ENCODE measurements at places on chromosomes 4 and X.
A peak's percentile ranks its signal among the peaks of the same experiment; 100 is the strongest.

DNA sequence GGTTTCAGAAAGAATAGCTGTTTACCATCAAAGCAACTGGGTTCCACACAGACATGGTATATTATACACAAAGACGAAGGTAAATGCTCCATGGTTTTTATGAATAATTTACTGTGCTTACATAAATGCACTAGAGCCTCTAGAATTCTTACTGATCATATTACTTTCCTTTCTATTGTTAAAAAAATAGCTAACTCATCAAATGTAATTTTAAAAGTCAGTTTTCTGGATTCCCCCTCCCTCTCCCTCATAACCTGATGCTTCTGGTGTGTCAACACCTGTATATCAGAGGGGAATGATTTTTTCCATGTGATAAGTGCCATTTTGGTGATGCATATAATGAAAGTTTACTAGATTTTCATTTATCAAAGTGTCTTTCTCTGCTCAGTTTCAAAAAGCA is 31.1 kb upstream of the LEF1 start:
- no peak for DNase-seq

DNA sequence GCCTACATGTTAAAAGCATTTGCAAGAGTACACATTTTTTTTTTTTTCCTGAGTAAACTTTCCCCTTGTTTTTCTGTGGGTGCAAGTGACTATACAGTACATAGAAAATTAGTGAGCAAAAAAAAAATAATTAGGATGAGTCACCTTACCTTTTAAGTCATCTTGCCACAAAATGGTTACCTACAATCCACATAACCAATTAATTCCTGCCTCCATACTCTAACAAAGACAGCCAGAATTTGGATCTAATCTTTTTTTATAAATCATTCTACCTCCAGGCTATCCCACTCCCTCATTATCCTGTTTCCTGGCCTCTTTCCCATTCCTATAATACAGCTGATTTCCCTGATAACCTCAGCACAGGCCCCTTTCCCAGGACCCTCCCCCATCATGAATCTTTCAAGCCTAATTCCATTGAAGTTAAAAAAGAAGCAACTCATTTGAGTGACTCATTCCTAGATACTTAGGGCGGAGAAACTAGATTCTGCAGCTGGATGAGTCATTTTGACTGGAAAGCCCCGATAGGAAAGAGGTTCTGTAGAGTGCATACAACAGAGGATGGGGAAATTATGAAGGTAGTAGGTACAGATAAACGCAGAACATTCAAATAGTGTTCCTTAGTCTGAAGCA is 128.2 kb downstream of the C4orf51 start:
- DNase-seq = peak; percentile 24

GRCh38 chr4:189124149-189124758 is 816.4 kb upstream of the FRG1 start:
- DNase-seq = no peak

- no peak for DNase-seq
These were observed 308.0 kb downstream of the TEX13C start for GRCh38 chrX:125627676-125628075.

- no peak for DNase-seq
These were observed 1808.9 kb upstream of the TENM3 start for GRCh38 chr4:180434131-180434895.

- DNase-seq = no peak
These were observed 33.2 kb downstream of the TLL1 start for GRCh38 chr4:165906272-165906671.

DNA sequence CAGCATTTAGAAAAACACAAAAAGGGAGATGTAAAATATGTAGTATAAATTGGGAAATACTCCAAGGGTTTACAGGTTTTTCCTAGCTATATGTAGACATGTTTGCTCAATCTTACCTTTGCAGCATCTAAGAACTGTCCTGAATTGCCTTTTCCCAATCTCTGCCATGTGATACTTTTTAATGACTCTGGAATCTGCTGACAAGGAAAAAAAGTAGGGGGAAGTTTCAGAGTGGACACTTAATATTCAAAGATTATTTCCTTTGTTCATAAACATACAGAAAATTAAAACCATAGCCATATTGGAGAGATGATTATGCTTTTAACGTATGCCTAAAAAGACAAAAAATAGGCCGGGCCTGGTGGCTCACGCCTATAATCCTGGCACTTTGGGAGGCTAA is 41.4 kb downstream of the ABCB7 start:
- no peak for DNase-seq

DNA sequence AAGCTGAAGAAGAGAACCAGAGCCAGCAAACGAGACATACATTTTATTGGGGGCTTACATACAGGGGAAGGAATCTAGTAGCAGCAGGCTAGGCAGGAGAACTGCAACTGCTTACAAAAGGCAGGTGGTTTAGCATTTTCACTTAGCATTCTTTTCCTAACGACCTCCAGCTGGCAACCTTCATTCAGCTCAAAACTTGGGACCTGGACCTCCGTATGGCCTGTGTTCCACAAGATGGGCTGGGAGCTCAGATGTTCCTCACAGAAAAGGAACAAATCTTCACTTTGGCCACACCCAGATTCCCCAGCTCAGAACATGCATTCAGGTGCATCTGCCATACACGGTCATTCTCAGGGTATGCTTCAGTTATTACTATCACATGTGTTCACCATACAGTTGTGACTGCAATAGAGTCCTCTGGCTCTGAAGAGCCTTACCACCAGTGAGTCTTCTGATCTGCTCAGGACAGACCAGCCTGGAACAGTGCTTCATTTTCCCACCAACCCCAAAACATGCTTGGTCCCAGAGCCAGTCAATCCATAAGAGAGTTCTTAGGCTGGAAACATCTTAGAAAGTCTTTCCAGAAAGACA is 29.6 kb upstream of the AP1AR start:
- DNase-seq = no peak

- DNase-seq = no peak
These were observed 382.9 kb downstream of the INPP4B start for GRCh38 chr4:142463206-142463605.

DNA sequence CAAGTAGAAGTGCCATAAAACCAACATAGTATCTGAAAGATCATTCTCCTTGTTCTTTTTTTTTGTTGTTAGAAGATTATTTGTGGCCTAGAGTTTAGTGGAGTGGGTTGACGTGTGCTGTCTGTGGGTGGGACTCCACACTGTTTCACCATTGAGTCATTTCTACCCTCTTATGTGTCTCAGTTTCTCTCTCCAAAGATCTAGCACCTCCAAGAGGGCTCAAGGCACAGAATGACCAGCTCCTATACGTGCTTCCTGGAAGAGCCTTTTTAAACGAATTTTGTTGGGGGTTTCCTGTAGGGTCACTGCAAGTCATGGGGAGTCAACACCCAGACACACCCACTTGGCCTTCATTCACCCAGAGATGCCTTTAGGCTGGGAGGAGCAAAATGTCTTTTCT is 150.1 kb downstream of the KLF8 start:
- DNase-seq = no peak

DNA sequence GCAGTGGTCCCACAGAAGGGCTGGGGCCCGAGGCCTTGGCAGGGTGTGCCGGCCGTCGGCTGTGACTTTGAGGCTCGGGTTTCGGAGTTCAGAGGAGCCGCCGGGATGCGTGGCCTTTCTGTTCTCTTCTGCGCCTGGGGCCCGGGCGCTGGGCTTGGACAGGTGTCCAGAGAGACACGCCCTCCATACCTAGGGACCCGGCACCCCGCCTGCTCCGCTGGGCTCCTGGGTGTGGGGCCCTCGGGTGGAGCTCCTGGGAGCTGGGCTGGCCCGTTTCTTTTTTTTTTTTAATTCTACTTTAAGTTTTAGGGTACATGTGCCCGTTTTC is 11.3 kb downstream of the FGFRL1 start:
- no peak for DNase-seq

- DNase-seq = no peak
These were observed 46.6 kb upstream of the UBE2NL start for GRCh38 chrX:143837010-143837843.

GRCh38 chr4:5033281-5033841 is 14.1 kb upstream of the CYTL1 start:
- DNase-seq = no peak

- no peak for DNase-seq
These were observed 82.8 kb upstream of the CTSO start for GRCh38 chr4:156036496-156036895.

DNA sequence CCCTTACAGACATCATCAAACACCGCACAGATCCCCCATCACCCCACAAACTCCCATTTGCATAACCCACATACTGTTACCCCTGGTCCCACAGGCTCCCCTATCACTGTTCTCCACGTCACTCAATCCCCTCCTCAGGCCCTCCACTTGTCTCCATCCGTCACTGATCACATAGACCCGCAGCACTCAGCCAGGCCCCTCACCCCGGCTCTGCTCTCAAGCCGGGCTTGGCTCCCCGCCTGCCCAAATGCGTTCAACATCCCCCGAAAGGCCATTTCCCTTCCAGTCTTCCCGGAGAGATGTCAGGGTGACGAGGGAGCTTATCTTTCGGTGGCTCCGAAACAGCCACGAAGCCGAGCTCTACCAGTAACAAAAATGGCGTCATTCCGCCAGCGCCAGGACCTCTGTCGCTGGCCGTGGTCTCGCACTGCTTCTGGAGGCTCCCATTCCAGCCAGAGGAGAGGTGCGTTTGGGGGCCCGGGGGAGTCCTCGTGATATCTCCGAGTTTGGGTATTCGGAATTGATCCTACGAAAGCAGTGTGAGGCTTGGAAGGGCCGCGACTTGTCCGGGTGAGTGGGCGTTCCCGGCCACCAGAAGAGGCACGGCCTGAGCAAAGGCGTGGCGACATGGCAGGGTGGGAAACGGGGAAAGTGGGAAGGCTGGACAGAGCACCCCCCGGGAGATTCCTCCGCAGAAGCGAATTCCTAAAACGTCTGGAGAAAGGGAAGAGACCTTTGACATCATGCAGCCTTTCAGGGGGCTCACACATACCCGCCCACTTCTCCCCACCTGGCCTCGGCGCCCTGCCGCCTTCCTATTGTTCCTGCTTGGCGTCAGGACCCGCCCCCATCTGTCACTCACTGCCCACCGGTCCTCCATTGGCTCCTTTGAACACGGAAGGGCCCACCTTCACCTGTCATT is at the start of gene ZNF630:
Gene ZNF630, minus strand, starts transcription at position 577 of the 922 bp plus-strand sequence. CDS start 4,754 bp downstream, outside the sequence.
- DNase-seq = peak; percentile 65

- no peak for DNase-seq
These were observed 104.1 kb downstream of the FSTL5 start for GRCh38 chr4:162059656-162060055.

GRCh38 chrX:113260474-113260873 is 419.8 kb upstream of the AMOT start:
- DNase-seq = no peak

DNA sequence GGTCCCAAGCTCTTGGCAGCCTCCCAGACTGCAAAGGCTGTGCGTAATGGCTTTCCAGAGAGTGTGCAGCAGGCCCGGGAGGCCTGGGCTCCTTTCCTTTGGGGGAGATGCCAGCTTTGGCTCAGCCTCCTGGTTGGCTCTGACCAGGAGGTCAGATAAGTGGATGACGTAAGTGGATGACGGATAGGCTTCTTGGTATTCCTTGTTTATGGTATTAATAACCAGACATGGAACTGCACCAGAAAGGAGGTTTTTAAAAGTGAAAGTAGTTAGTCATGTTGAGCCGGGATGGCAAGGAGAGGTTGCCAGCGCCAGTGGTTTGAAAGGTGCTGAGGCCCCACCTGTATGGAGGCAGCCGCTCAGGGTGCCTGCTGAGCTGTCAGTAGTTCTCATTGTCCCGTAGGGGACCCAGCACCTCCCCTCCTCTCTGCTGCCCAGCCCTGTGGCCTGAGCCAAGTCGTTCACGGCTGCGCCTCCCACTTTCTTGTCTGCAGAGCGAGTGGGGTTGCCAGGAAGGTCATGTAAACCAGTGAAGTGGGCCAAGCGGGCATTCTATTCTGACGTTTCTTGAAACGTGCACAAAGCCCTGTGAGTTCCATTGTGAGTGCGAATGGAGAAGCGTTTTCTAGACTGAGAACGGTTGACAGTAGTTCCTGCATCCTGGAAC is 28.7 kb upstream of the STOX2 start:
- DNase-seq = no peak

- no peak for DNase-seq
These were observed 665.7 kb upstream of the ACTRT1 start for GRCh38 chrX:128717635-128718578.

GRCh38 chr4:55926610-55927009 is 22.1 kb upstream of the CEP135 start:
- DNase-seq = no peak

DNA sequence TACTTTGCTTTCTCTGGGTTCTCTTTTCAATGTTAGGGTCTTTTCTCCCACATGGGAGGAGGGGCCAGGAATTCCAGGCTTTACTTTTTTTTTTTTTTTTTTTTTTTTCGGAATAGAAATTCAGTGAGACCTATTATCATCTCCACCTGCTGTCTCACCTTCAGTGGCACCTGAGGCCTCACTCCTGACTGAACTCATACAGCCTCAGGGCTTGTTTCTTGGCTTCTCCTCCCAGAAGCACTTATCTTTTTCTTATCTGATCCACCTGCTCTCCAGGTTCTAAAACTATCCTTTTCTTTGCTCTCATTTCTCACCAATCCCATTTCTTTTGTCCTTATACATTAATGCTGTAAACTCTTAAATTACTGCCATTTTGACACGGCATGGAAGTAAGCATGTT is 117.3 kb upstream of the PPP3CA start:
- no peak for DNase-seq

DNA sequence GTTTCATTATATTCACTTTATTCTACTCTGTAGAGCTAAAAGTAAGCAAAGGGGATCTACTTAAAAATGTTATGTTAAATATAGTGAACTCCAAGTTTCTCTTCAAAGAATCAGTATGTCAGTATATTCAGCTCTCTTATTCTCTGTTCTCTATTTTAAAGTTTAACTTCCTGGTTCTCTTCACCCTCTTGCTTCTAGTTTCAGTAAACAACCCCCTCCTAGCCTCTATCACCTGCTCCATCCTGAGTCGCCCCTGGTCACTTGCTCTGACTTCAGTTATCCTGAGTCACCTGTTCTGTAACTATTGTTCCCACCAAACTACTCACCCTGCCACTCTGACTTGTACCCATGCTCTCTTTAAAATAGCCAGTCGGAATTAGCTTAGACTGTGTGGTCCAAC is 180.9 kb upstream of the AADAT start:
- no peak for DNase-seq

DNA sequence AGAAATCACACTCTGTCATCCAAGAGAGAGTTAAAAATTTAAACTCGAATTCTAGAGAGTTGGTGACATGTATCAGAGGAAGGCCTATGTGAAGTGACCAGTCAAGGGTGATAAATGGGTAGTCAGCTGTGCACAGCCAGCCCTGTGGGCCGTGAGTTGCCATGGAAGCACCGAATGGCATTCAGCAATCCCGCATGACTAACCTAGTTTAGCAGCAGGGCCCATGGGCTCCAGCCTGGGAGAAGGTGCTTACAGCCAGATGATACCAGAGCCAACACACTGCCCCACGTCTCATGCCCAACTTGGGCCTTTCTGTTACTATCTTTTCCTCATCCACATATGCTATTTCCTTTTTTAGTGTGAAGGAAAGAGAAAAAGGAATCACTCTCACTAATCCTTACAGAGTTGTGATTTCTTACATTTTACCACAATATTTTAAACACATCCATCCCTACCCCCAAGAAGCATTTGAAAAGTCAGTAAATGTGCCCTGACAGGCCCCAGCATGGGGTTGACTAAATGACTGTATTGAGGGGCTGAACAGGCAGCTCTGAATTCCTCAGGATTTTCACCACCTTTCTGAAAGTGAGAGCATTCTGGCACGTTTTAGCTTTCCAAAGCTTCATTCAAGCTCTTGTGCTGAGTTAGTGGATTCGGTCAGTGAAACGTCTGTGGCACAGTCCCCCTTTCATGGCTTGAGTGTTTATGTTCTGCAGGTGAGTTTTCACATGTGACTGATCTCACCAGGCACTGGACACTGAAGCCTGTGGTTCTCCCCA is 104.2 kb downstream of the AFF1 start:
- no peak for DNase-seq

- DNase-seq = no peak
These were observed 26.7 kb downstream of the DYNLT3 start for GRCh38 chrX:37820646-37821045.

- DNase-seq = no peak
These were observed 184.5 kb downstream of the CLCN4 start for GRCh38 chrX:10341309-10341708.

All from CD4-positive, alpha-beta T cell treated with Interleukin-6 at 100 ng/mL for 8 hours (primary cell).